ENCODE measurements at places on chromosomes 2 and 18. TPM values are rescaled to one million over a fixed set of nuclear protein-coding genes. Genes with fewer than 3 reads are reported as not detected.

Gene BMP10
- not detected for total RNA-seq

Gene ALLC
- 18.5 TPM for total RNA-seq

Gene RESP18
- total RNA-seq: not detected

Gene TYMS
- total RNA-seq: 24.4 TPM
